Kidney epithelial cell (primary cell): ENCODE measurements at places on chromosomes 7 and 10.

- DNase-seq, result no peak
Measured at GRCh38 chr7:81207801-81208200, 288.9 kb upstream of the SEMA3C start.

DNA sequence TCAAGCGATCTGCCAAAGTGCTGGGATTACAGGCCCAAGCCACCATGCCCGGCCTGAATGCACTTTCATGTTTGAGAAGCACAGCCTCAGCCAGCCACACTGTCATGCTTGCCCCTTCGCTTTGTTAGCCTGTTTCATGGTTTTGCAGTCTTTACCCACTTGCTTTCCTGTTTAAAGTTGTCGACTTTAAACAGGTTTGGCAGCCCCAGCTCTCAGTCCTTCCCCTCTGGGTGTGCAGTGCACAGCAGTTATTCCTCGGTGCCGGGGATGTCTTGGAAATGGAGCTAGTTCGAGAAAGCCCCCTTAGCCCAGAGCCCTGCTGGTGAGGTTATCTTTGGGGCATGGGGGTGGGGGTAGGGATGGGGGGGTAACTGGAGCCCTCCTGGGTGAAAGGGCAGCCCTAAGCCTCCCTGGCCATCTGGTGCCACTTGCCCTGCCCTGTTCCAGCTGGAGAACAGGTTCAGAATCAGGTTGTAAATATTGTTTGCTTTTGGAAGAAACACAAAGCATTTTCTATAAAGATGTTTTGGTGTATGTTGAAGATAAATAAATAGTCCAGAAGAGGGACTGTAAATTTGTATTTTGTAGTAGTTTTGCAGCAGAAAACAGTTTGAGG, 14.8 kb downstream of the TSPAN14 start:
- DNase-seq, result no peak

DNA sequence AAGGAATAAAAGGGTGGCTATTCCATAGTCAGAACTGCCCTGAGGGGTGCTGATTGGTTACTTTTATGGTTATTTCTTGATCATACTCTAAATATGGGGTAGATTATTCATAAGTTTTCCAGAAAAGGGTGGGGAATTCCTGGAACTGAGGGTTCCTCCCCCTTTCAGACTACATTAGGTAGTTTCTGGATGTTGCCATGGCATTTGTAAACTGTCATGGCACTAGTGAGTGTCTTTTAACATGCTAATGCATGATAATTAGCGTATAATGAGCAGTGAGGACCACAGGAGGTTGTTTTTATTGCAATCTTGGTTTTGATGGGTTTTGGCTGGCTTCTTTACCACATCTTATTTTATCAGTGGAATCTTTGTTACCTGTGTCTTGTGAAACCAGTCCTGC, 26.5 kb upstream of the POT1 start:
- DNase-seq, result no peak

DNA sequence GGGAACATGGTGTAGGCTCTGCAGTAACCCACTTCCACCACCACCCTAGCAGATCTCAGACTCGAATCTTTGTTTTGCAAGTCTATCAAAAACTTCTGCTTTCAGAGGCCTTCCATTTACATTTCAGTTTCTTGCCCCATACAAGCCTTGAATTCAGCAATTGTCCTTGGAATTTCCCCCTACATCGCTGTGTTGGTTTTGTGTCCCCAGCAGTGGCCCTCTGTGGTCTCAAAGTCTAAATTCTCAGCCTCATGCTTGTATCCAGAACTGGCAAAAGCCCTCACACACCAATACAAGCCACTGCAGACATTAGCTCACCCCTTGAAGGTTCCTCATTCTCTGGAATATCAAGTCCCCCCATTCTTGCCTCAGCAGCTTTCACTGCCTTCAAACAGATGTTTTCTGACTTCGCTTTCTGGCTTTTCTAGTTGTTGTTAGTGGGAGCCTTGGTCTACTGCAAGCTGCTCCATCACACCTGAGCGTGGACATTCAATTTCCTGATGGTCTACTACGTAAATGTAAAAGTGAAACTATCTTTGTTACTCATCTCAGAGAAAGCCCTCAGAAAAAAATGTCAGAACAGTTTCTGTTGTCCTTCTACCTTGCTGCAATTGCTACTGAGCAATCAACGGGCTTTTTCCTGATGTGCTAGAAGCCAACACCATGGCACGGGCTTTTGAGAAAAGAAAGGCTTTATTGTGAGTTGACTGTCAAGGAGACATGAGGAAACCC, 1.8 kb upstream of the NUB1 start:
- DNase-seq, result no peak

DNA sequence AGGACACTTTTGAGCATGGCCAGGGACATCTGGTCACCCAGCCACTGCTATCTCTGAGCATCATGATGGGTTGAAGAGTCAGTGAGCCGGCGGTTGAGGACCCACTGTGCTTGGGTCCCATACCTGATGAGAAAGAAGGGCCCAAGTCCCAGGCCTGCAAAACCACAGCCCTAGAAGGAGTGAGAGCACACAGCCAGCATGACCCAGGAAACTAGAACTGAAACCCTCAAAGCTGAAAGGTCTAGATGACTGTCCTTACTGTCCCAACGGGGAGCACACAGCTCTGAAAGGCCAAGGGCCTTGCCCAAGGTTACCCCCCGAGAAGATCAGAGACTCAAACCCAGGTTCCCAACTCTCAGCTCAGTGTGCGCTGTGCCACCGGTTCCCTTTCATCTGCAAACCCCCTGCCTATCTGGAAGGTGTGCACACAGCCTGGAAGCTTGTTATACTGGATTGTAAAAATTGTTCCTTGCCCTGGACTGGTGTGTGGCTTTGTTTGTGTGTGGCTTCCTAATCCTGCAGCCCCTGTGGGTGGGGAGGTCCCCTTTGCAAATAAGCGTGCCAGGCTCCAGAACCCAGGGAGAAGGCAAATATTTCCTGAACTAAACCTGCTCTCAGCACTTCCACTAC, 22.6 kb upstream of the PSAP start:
- DNase-seq, result no peak

- no peak for DNase-seq
Measured at GRCh38 chr10:56633876-56634452, 272.9 kb upstream of the ZWINT start.

- no peak for DNase-seq
Measured at GRCh38 chr10:89091496-89091895, 100.9 kb downstream of the FAS start.

GRCh38 chr7:36408589-36408988, 18.9 kb downstream of the ANLN start:
- DNase-seq, result no peak

- DNase-seq, result peak; percentile 76
Measured at GRCh38 chr10:110802551-110803238, 69.0 kb upstream of the PDCD4 start.

DNA sequence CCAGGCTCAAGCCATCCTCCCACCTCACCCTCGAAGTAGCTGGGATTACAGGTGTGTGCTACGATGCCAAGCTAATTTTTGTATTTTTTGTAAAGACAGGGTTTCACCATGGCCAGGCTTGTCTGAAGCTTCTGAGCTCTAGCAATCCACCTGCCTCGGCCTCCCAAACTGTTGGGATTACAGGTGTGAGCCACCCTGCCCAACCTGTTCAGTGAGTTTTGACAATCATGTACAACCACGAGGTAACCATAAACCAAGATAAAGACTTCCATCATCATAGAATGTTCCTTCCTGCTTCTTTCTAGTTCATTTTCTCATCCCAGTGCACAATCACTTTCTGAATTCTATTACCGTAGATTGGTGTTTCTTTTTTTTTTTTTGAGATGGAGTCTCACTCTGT, 30.5 kb upstream of the MKRN1 start:
- DNase-seq, result no peak

DNA sequence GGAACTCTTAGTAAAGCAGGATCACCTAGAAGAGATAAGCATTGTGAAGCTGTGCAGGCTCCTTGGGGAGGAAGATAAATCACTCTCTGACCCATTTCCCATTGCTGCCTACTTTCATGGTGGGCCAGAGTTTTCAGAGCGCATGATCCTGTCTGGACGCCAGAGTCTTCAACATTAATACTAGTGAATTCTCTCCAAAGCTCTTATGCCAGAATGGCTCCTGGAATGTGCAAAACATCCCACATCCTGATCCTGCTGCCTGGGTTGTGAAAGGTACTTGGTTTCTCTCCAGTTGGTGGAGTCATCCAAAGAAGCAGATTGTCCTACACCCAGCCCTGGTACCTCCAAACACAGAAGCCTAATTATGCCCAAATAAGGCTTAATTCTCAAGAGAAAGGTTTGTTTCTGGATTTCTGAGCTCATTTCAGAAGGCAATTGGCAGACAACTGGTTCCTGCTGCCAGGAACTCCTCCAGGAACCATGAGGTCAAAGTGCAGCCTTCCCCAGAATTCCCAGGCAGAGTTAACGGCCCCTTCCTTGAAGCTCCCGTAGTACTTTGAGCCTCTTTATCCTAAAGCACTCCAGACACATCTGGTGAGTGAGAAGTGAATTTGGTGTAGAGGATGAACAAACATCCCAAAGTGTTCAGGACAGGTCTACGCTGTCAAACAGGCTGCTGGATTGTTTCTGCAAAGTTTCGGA, 495.2 kb downstream of the PLXNA4 start:
- no peak for DNase-seq

GRCh38 chr7:108211382-108212201, 81.4 kb upstream of the LAMB4 start:
- DNase-seq, result no peak

GRCh38 chr7:152383341-152384234, 52.2 kb downstream of the KMT2C start:
- no peak for DNase-seq

GRCh38 chr7:134350709-134351108, 34.0 kb upstream of the SLC35B4 start:
- no peak for DNase-seq

DNA sequence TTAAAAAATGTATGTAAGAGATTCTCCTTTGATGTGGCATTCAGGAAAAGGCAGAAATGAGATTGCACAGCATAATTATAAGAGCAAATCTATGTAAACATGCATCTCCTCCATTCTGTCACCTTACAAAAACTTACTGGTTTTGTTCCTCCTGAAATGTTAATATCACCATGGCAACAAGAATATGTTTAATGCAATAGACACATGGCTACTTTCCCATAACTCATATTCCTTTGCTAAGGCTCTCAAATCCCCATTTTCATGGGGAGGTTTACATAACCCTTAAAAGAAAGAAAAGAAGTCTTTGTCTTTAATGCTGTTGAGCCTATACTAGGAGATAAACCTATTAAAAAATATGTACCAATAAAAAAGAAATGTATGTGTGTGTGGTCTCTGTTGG, 136.2 kb downstream of the ANK3 start:
- no peak for DNase-seq
